Activated naive CD8-positive, alpha-beta T cell treated with anti-CD3 and anti-CD28 coated beads, Interleukin-2, amount 10 ng/mL, durations not matched to agents 7 days and 5 days (primary cell): ENCODE measurements at places on chromosomes 5 and 9. TPM values are rescaled to one million over a fixed set of nuclear protein-coding genes. Genes with fewer than 3 reads are reported as not detected.

DNA sequence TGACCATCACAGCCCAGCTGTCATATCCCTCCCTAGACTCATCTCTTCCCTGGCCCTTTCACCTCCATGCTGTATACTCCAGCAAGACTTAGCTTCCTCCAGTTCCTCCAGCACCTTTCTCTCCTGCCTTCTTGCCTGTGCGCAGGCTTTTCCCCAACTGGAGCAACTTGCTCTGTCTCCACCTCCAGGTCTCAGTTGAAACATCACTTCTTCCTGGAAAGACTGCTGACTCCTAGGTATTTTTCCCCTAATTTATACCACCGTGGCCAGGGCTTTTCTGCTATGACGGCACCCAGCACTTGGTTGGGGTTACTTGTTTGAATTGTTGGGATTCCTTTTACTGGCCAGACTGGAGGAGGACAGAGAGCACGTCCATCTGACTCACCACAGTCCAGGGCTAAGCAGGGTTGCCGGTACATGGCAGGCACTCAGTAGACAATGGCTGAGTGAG is 67.5 kb downstream of the KCNIP1 start:
- DNase-seq, result no peak
- H3K27ac ChIP-seq, result no peak overlapping the region

The ABITRAM gene
- total RNA-seq, result 9.2 TPM

The FBP2 gene
- not detected for total RNA-seq

- no peaks in the 10 kb centered on the region for H3K4me1 ChIP-seq
- H3K27ac ChIP-seq, result no peak overlapping the region
- DNase-seq, result no peak
- H3K36me3 ChIP-seq, result no peaks in the 10 kb centered on the region
Measured at GRCh38 chr5:8843771-8844170, 702.1 kb downstream of the SEMA5A start.

The POLE3 gene
- total RNA-seq, result 52.2 TPM

The NRARP gene
- 1.2 TPM for total RNA-seq

DNA sequence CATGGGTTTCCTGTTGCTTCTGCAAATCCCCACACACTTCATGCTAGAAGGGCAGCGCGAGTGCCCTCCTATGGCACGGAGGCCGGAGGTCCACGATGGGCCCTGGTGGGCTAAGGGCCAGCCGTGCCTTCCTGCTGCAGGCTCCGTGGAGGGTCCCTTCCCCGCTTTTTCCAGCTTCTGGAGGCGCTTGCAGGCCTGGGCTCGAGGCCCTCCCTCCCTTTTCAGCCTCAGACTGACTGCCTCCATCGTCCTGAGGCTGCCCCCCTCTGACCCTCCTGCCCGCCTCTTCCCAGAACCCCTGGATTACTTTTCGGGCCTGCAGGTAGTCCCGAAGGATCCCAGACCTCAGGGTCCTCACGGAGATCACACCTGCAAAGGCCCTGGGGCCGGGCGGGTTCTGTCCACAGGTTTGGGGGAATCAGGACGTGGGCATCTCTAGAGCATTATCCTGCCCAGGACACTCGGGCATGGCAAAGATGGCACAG is 3.2 kb upstream of the TERT start:
- H3K27me3 ChIP-seq, result peaks cover 38% of the 10 kb centered on the region
- no peak overlapping the region for H3K4me3 ChIP-seq
- DNase-seq, result peak; percentile 16
- no peak overlapping the region for H3K27ac ChIP-seq

- H3K36me3 ChIP-seq, result no peaks in the 10 kb centered on the region
- no peaks in the 10 kb centered on the region for H3K27me3 ChIP-seq
- peak overlapping the region; percentile 69 for H3K27ac ChIP-seq
- DNase-seq, result no peak
- H3K4me3 ChIP-seq, result no peak overlapping the region
Measured at GRCh38 chr9:76400534-76401096, 6.4 kb upstream of the RFK start.

GRCh38 chr5:67896311-67896929 is 319.1 kb upstream of the PIK3R1 start:
- no peak overlapping the region for H3K27ac ChIP-seq
- DNase-seq, result no peak

- no peaks in the 10 kb centered on the region for H3K27me3 ChIP-seq
- peaks cover 23% of the 10 kb centered on the region for H3K4me1 ChIP-seq
- no peak for DNase-seq
- H3K36me3 ChIP-seq, result peaks cover 35% of the 10 kb centered on the region
- H3K27ac ChIP-seq, result peak overlapping the region; percentile 32
Measured at GRCh38 chr5:178223828-178224335, 8.7 kb downstream of the PHYKPL start.

GRCh38 chr9:97545486-97545885 is 44.0 kb downstream of the TMOD1 start:
- no peak overlapping the region for H3K4me3 ChIP-seq
- H3K27ac ChIP-seq, result no peak overlapping the region

GRCh38 chr9:104866191-104866590 is 61.8 kb downstream of the ABCA1 start:
- no peaks in the 10 kb centered on the region for H3K27me3 ChIP-seq
- no peak overlapping the region for H3K27ac ChIP-seq
- no peaks in the 10 kb centered on the region for H3K4me1 ChIP-seq
- no peak overlapping the region for H3K4me3 ChIP-seq
- DNase-seq, result no peak

- DNase-seq, result no peak
- no peaks in the 10 kb centered on the region for H3K27me3 ChIP-seq
- H3K27ac ChIP-seq, result no peak overlapping the region
- no peaks in the 10 kb centered on the region for H3K36me3 ChIP-seq
Measured at GRCh38 chr5:9601055-9601739, 29.0 kb downstream of the TAS2R1 start.

GRCh38 chr9:120559546-120559945 is 20.4 kb downstream of the CDK5RAP2 start:
- H3K36me3 ChIP-seq, result peaks cover 45% of the 10 kb centered on the region
- no peak overlapping the region for H3K4me3 ChIP-seq
- DNase-seq, result no peak

GRCh38 chr5:61612431-61612830 is 280.4 kb downstream of the ZSWIM6 start:
- H3K4me1 ChIP-seq, result no peaks in the 10 kb centered on the region
- DNase-seq, result no peak
- no peak overlapping the region for H3K4me3 ChIP-seq

The FRMPD1 gene
- not detected for total RNA-seq

DNA sequence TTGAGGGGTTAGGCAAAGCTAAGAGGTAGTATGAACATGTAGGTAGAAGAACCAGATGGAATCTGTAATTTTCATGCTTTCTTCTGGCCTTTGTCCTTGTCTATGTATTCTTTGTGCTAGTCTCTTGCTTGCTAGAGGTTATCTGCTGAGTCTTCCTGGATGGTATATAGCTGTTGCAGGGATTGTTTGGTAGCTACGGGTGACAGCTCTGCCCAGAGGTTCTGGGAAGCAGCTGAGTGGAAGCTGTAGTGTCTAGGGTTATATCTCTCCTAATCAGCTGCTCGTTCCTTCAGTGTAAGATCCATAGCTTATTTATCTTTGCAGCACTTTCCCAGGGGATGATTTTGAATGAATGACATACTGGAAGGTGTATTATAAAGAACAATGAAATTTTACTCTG is 100.3 kb downstream of the ATG10 start:
- H3K36me3 ChIP-seq, result peaks cover 7% of the 10 kb centered on the region
- no peak for DNase-seq
- H3K4me3 ChIP-seq, result no peak overlapping the region
- H3K4me1 ChIP-seq, result peaks cover 1% of the 10 kb centered on the region
- no peak overlapping the region for H3K27ac ChIP-seq

DNA sequence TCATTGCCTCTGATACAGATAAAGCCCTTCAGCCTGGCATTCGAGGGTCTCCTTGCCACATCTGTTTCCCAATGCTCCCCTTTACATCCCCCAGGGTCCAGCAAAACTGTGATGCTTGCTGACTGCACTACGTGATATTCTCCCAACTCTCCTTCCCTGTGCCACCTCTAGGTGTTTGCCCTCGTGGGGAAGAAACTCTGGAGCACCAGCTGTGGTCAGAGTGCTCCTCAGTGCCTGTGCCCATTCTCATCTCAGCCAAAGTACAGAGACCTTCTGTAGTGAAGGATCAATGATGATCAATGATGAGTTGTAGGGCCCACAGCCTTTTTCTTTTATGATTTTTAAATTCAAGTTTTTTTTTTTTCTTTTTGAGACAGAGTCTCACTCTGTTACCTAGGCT is 40.3 kb upstream of the MELK start:
- no peak overlapping the region for H3K4me3 ChIP-seq
- H3K36me3 ChIP-seq, result no peaks in the 10 kb centered on the region
- DNase-seq, result no peak
- peaks cover 2% of the 10 kb centered on the region for H3K4me1 ChIP-seq
- H3K27me3 ChIP-seq, result peaks cover 6% of the 10 kb centered on the region

DNA sequence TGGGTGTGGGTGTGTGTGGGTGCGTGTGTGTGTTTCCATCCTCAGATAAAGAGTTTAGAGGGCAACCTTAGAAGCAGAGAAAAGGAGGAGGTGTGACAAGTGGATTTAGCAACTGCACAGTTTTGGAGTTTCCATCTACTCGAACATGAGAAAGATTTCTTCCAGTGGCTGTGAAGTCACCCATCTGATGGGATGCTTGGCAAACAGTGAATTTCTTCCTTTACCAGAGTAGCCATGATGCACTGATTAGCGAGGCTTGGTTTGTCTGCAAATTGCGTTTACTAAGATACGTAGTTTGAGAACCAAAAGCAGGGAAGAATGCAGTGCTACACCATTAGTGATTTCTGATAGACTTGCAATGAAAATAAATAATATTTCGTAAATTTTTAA is 791 bp upstream of the STARD4 start:
- H3K4me3 ChIP-seq, result peak overlapping the region; percentile 99
- H3K27ac ChIP-seq, result peak overlapping the region; percentile 97
- H3K27me3 ChIP-seq, result peaks cover 2% of the 10 kb centered on the region
- DNase-seq, result no peak

DNA sequence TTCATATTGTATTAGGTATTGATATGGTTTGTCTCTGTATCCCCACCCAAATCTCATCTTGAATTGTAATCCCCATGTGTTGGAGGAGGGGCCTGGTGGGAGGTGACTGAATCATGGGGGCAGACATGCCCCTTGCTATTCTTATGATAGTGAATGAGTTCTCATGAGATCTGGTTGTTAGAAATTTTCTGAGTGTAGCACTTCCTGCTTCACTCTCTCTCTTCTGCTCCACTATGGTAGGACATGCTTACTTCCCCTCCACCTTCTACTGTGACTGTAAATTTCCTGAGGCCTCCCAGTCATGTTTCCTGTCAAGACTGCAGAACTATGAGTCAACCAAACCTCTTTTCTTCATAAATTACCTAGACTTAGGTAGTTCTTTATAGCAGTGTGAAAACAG is 187.4 kb upstream of the SLC24A2 start:
- peaks cover 29% of the 10 kb centered on the region for H3K36me3 ChIP-seq
- peaks cover 26% of the 10 kb centered on the region for H3K4me1 ChIP-seq
- no peaks in the 10 kb centered on the region for H3K27me3 ChIP-seq
- no peak for DNase-seq
- H3K4me3 ChIP-seq, result peak overlapping the region; percentile 59
- H3K27ac ChIP-seq, result peak overlapping the region; percentile 92

GRCh38 chr5:143707806-143708205 is 104.2 kb upstream of the HMHB1 start:
- H3K4me3 ChIP-seq, result no peak overlapping the region
- H3K36me3 ChIP-seq, result no peaks in the 10 kb centered on the region
- no peaks in the 10 kb centered on the region for H3K4me1 ChIP-seq
- peaks cover 10% of the 10 kb centered on the region for H3K27me3 ChIP-seq

DNA sequence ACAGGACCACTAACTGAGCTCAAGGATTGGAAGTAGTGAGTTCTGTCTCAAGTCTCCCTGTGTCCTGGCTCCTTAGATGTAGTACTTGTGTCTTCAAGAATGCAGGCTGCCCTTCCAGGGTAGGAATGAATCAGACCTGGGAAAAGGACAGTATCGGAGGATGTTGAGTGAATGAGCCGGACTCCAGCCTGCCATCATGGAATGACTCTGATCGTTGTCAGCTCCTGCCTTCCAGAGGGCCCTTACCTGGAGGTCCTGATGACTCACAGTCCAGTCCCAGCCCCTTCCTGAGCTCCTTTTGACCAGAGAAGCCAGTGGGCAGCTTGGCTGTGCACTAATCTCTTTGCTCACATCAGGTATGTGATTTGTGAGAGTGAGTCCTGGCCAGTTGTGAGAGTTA is 161.1 kb downstream of the TRPM6 start:
- no peak for DNase-seq
- H3K27ac ChIP-seq, result no peak overlapping the region
- H3K4me1 ChIP-seq, result no peaks in the 10 kb centered on the region

The TMEM267 gene
- 19.8 TPM for total RNA-seq

GRCh38 chr9:132267660-132268059 is 87.1 kb downstream of the SETX start:
- DNase-seq, result no peak
- peaks cover 15% of the 10 kb centered on the region for H3K36me3 ChIP-seq
- H3K27ac ChIP-seq, result no peak overlapping the region
- no peaks in the 10 kb centered on the region for H3K27me3 ChIP-seq
- H3K4me1 ChIP-seq, result peaks cover 2% of the 10 kb centered on the region
- H3K4me3 ChIP-seq, result no peak overlapping the region

DNA sequence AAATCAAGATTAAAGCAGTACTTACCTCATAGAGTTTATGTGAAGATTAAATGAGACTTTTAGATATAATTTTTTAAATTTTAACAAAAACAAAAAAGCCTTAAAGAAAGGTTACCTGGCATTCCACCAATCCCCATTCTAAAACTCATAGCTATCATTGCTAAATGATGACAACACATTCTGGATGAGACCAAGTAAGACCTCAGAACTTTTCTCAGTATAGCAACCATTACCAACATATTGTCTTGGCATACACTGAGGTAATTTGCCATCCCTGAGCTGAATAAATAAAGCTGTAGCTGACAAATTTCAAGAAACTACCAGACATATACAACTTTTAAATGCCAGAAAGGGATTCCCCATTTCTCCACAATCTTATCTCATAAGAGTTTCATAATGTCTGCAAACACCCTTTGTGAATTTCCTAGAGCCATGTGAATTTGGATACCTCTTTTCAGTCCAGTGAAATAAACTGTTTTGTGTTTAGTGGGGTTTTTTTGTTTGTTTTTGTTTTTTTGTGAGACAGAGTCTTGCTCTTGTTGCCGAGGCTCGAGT is 29.5 kb downstream of the RANBP3L start:
- H3K4me1 ChIP-seq, result no peaks in the 10 kb centered on the region
- H3K4me3 ChIP-seq, result no peak overlapping the region
- H3K36me3 ChIP-seq, result no peaks in the 10 kb centered on the region
- H3K27me3 ChIP-seq, result peaks cover 16% of the 10 kb centered on the region
- no peak overlapping the region for H3K27ac ChIP-seq
- DNase-seq, result no peak

- H3K36me3 ChIP-seq, result no peaks in the 10 kb centered on the region
- H3K27ac ChIP-seq, result no peak overlapping the region
- H3K27me3 ChIP-seq, result no peaks in the 10 kb centered on the region
Measured at GRCh38 chr5:9932770-9933169, 302.6 kb upstream of the TAS2R1 start.

The GLDC gene
- total RNA-seq, result not detected

The PCDHGA7 gene
- total RNA-seq, result 0.26 TPM

GRCh38 chr9:20353524-20353923 is 268.8 kb downstream of the MLLT3 start:
- H3K4me3 ChIP-seq, result no peak overlapping the region
- H3K27me3 ChIP-seq, result no peaks in the 10 kb centered on the region
- peaks cover 74% of the 10 kb centered on the region for H3K36me3 ChIP-seq
- no peak overlapping the region for H3K27ac ChIP-seq
- H3K4me1 ChIP-seq, result peaks cover 57% of the 10 kb centered on the region
- DNase-seq, result no peak
